Activated naive CD8-positive, alpha-beta T cell treated with anti-CD3 and anti-CD28 coated beads for 36 hours (primary cell): ENCODE measurements at places on chromosomes 3 and 15. TPM values are rescaled to one million over a fixed set of nuclear protein-coding genes. Genes with fewer than 3 reads are reported as not detected.

DNA sequence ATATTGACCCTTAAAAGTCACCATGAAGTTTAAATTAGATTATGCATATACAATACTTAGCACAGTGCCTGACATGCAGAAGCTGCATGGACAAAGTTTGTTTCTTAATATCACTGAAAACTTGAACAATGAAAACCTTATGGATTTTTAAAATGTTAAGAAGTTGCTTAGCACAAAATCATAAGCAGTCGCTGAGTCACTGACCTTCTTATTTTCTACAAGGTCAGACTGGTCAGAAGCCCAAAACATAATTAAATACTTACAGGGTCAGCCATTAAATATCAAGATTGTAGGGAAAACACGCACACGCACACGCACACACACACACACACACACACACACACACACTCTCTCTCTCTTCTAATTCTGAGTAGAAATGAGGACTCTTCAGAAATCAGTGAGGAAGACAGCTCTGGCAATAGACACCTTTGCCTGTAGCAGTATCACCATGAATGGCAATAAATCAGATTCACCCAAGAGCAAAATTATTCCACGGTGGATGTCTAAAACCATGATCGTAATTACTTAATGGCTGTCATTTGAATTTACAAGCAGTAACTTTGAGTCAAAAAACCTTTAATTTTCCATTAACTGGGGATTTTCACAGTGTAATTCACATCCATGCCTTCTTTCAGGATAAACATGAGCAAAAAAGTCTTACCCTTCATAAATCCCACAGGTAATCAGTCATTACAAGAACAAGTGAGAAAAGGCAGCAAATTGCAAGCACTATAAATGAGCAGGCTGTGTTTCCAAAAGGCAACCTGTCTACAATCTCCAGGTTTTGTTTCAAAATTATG lies 147.5 kb downstream of the OSBPL10 start:
- H3K27ac ChIP-seq: no peak overlapping the region
- no peak for DNase-seq
- H3K36me3 ChIP-seq: no peaks in the 10 kb centered on the region
- H3K4me1 ChIP-seq: peaks cover 10% of the 10 kb centered on the region
- no peaks in the 10 kb centered on the region for H3K27me3 ChIP-seq
- H3K4me3 ChIP-seq: no peak overlapping the region

GRCh38 chr3:24709956-24710355 lies 215.3 kb upstream of the THRB start:
- no peaks in the 10 kb centered on the region for H3K27me3 ChIP-seq
- no peaks in the 10 kb centered on the region for H3K36me3 ChIP-seq
- no peak overlapping the region for H3K27ac ChIP-seq
- H3K4me1 ChIP-seq: no peaks in the 10 kb centered on the region
- no peak for DNase-seq

DNA sequence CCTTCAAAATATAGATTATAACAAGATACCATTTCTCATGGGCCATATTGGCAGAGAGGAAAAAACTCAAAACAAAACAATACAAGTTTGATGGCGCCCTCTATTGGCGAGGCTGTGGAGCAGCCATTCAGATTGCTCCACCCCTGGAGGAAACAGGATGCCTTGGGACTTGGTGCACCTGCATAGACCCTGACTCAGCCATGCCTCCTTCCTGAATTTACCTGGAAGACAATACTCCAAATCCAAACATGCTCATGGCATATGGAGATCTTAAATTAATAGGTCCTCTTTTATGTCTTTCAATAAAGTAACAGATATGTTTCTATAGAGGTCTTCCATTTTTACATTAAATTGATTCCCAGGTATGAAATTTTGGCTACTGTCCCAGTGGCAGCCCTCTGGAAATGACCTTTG lies 90.0 kb downstream of the APBA2 start:
- peak; percentile 60 for DNase-seq
- no peaks in the 10 kb centered on the region for H3K27me3 ChIP-seq
- H3K4me1 ChIP-seq: peaks cover 59% of the 10 kb centered on the region
- H3K4me3 ChIP-seq: no peak overlapping the region

DNA sequence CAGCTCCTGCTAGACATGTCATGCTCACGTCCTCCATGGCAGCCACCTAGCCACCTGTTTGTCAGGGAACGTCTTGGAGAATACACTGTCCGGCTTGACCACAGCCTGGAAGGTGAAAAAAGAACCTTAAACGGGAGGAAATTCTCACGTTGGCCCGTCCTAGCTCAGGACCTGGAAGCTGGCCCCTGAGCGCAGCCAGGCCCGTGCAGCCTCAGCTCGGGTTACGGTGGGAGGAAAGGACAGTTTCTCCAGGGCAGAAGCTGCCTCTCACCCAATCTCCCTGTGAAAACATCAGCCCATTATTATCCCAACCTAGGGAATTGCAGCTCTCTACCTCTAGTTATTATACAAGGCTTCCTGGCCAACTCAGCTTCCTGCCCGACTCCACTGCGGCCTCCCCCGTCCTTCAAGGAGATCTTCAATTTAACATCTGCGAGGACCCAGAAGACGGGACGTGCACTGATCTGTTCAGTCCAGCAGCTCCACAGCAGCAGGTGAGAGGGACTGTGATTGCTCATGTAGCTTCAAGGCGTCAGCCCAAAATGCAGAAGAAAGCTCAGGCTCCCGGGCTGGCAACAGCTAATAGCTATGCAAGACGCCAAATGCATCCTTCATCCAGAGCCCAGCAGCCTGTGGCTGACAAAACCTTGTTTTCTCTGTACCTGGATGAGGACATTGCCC lies 84.7 kb downstream of the ADAMTS17 start:
- no peak overlapping the region for H3K27ac ChIP-seq
- H3K4me1 ChIP-seq: peaks cover 4% of the 10 kb centered on the region
- no peaks in the 10 kb centered on the region for H3K27me3 ChIP-seq
- no peak overlapping the region for H3K4me3 ChIP-seq
- no peak for DNase-seq

- H3K4me3 ChIP-seq: no peak overlapping the region
- H3K27me3 ChIP-seq: no peaks in the 10 kb centered on the region
- no peak for DNase-seq
- H3K36me3 ChIP-seq: no peaks in the 10 kb centered on the region
Observed at GRCh38 chr3:115768661-115769060, 145.4 kb downstream of the GAP43 start.

DNA sequence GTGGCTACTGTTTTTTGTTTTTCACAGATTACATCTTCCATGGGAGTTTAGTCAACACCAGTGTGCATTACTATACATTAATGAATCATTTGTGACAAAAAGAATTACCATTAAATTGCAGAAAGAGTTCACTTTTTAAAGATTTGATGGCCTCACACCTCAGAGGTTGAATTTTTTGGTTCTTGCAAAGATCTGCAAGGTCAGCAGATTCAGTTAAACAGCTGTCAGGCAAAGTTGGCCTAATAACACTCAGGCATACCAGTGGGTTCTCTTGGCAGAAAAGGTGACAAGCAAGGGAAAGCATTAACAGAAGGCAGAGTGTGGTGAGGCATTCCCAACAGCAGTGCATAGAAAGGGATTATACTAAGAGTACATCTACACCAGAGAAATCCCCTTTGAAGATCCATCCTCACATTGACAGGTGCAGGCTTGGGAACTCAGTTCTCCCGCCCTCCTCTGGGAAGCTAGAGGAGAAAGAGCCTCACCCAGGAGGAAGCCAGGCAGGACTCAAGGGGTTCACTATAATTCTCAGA lies 24.3 kb upstream of the PTX3 start:
- no peak for DNase-seq
- H3K4me3 ChIP-seq: no peak overlapping the region
- peaks cover 3% of the 10 kb centered on the region for H3K27me3 ChIP-seq
- no peaks in the 10 kb centered on the region for H3K4me1 ChIP-seq
- no peak overlapping the region for H3K27ac ChIP-seq

- H3K4me1 ChIP-seq: peaks cover 28% of the 10 kb centered on the region
- H3K27ac ChIP-seq: peak overlapping the region; percentile 64
- H3K4me3 ChIP-seq: peak overlapping the region; percentile 5
- H3K36me3 ChIP-seq: no peaks in the 10 kb centered on the region
- no peaks in the 10 kb centered on the region for H3K27me3 ChIP-seq
- DNase-seq: no peak
Observed at GRCh38 chr3:118949113-118949760, 85.4 kb downstream of the IGSF11 start.

- no peak for DNase-seq
- no peaks in the 10 kb centered on the region for H3K27me3 ChIP-seq
- no peak overlapping the region for H3K27ac ChIP-seq
- H3K4me1 ChIP-seq: no peaks in the 10 kb centered on the region
- H3K36me3 ChIP-seq: peaks cover 16% of the 10 kb centered on the region
Observed at GRCh38 chr3:4664412-4664811, 171.3 kb downstream of the ITPR1 start.

Gene RHOV
- total RNA-seq: 0.50 TPM

Gene SH3GL3
- not detected for total RNA-seq

Gene TM6SF1
- total RNA-seq: 1.6 TPM

Gene GP5
- 0.80 TPM for total RNA-seq

Gene GHSR
- not detected for total RNA-seq

Gene MST1
- 6.7 TPM for total RNA-seq
